GM04504 (cell line): ENCODE measurements at places on chromosomes 12 and 14.
A peak's percentile ranks its signal among the peaks of the same experiment; 100 is the strongest.

GRCh38 chr12:71472441-71472911 lies 32.9 kb downstream of the LGR5 start:
- DNase-seq = peak; percentile 3

DNA sequence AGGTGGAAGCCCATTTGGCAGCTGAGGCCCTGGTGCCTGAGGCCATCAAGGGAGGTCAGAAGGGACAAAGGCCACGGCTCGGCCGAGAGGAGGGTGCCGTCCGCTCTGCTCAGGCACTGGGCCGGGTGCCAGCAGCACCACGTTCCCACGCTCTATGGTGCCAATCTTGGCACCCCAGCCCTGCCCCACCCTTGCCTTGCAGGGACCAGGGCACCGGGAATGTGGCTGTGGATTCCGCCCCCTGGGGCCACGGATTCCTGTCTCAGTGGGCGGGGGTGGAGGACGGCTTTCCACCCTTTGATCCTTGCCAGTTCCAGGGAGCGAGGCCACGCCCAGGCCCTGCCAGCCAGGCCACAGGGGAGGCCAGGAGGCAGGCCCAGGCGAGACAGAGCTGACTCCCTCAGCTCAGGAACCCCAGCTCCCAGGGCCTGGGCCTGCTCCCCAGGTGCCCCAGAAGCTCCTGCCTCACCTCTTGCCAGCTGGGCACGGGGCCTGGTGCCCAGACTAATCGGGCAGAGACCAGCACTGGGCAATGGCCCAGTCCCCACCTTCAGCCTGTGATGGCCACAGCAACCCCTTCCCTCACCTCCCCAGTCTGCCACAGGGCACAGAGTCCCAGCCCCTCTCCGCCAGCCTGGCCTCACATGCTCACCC lies 26.4 kb upstream of the GPR132 start:
- DNase-seq = no peak

- no peak for DNase-seq
These were observed 69.7 kb upstream of the VRK1 start for GRCh38 chr14:96727491-96727890.

DNA sequence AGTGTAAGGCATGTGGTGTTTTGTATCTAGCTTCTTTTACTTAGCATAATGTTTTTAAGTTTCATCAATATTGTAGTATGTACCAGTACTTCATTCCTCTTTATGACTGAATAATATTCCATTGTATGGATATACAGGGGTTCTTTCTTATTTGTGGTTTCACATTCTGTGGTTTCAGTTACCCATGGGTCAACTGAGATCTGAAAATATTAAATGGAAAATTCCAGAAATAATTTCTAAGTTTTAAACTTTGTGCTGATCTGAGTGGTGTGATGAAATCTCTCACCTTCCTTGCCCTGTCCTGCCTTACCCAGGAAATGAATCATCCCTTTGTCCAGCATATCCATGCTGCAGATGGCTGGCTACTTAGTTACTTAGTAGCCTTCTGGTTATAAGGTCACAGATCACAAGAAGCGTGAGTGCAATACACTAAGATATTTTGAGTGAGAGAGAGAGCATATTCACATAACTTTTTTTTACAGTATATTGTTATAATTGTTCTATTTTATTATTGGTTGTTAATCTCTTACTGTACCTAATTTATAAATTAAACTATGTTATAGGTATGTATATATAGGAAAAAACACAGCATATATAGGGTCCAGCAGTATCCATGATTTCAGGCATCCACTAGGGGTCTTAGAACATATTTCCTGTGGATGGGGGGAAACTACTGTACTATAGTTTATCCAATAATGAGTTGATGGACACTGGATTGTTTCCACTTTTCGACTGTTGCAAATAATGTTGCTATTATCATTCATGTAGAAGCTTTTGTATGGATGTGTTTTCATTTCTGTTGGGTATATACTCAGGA lies 59.6 kb upstream of the LRTM2 start:
- DNase-seq = peak; percentile 28

- no peak for DNase-seq
These were observed 419.8 kb upstream of the SEL1L start for GRCh38 chr14:81953419-81953818.

- DNase-seq = no peak
These were observed 506.8 kb downstream of the LRFN5 start for GRCh38 chr14:42113358-42114069.

DNA sequence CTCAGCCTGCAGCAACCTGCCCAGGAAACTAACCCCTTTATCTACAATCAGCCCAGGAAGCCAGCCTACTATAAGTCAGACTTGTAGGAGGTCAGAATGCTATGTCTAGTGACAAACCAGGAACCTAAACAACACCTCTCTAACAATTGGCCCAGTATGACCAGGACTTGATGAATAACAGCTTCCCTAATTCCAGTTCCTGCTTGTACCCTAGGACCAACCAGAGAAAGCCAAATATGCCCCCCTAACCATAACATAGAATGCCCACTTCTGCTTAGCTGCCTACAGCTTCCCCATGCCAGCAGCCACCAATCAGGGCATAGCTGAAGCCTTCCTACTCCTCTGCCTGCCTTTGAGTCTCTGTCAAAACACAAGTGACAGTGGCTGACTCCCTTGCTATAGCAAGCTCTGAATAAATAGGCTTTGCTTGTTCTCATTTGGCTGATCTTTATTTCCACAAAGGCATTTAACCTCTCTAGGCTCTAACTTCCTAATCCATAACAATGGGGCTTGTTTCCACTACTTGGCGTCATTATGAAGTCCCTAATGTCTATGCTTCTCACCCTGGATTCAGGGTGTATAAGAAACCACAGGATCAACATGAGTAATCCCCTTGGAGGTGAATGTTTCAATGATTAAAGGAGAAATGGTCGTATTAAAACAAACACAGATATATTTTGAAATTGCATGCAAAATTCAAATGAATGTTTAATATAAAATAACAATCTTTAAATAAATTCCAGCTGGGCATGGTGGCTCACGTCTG lies 220.2 kb downstream of the ANO6 start:
- no peak for DNase-seq

DNA sequence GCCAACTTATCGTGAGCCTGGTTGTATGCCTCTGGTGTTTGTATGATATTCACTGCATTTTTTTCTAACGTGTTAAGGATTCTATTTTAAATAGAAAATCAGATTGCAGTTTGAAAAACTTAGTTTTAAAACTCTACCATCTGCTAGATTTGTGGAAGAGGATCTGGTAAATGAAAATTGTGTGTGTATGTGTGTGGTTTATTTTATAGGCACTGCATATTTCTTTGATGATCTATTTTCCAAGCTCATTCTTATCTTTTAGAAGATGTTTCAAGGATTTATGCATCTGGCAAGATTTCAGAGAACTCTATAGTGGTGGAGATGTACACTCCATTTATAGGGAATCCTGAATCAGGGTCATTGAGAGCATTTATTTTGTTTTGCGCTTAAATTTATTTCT lies 69.8 kb downstream of the HMGA2 start:
- no peak for DNase-seq

- no peak for DNase-seq
These were observed 133.9 kb downstream of the TBX5 start for GRCh38 chr12:114272071-114272470.

DNA sequence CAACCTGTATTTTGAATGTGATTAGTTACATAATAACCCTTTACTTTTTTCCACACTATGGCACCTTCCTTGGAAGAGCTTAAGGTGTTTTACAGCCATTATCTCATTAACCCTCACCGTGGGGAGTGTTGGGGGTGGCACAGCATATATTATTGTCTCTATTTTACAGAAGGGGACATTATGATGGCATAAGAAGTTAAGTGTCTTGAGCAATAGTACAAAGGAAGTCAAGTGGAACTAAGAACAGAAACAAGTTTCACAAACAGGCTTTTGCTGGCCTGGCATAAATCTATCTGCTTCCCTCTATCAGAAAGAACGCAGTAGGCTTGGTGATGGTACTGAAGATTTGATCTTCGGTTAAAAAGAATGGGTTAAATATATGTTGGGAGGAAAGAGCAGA lies 169.7 kb upstream of the OTX2 start:
- no peak for DNase-seq

- DNase-seq = no peak
These were observed 24.3 kb downstream of the UBR7 start for GRCh38 chr14:93231129-93231979.

- DNase-seq = no peak
These were observed 70.3 kb downstream of the COX16 start for GRCh38 chr14:70289138-70289537.

GRCh38 chr14:65846196-65846868 lies 433.8 kb downstream of the FUT8 start:
- no peak for DNase-seq

DNA sequence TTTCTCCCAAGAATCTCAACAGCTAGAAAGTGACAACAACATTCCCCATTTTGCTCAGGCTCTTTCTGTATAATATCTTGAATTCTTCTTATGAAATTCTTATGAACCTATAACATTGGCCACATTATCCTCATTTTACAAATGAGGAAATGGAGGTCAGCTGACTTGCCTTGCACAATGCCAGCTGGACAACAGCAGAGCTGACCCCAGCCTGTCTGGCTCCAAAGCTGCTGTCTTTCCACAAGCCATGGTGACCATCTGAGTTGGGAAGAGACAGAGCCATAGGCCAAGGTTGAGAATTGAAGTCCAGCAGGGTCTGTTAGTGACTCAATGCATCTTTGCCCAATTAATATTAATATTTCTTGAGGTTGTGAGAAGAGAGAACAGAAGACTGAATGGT lies 87.3 kb downstream of the KSR2 start:
- DNase-seq = no peak

- no peak for DNase-seq
These were observed 19.7 kb downstream of the GALNT9 start for GRCh38 chr12:132309596-132310086.

GRCh38 chr12:111864913-111865312 lies 22.9 kb downstream of the MAPKAPK5 start:
- no peak for DNase-seq

GRCh38 chr14:90402016-90402415 lies 5.2 kb downstream of the CALM1 start:
- no peak for DNase-seq

GRCh38 chr14:101185073-101185835 lies 281.7 kb upstream of the RTL1 start:
- DNase-seq = no peak

- no peak for DNase-seq
These were observed 278.9 kb upstream of the CRY1 start for GRCh38 chr12:107372229-107372658.

GRCh38 chr12:94702696-94703095 lies 52.3 kb upstream of the TMCC3 start:
- DNase-seq = no peak

GRCh38 chr12:14157088-14157747 lies 175.8 kb upstream of the GRIN2B start:
- DNase-seq = no peak

- DNase-seq = no peak
These were observed at the start of gene TBC1D30 for GRCh38 chr12:64824500-64825142. TSS of gene TBC1D30 (plus strand) at chr12:64824647. CDS start at chr12:64824880, 233 bp downstream.

DNA sequence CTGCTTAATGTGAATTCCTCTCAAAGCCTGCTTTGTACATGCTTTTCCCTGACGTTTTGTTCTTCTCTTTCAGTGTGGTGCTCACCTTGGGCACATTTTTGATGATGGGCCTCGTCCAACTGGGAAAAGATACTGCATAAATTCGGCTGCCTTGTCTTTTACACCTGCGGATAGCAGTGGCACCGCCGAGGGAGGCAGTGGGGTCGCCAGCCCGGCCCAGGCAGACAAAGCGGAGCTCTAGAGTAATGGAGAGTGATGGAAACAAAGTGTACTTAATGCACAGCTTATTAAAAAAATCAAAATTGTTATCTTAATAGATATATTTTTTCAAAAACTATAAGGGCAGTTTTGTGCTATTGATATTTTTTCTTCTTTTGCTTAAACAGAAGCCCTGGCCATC lies 184.6 kb downstream of the MSRB3 start:
- no peak for DNase-seq

DNA sequence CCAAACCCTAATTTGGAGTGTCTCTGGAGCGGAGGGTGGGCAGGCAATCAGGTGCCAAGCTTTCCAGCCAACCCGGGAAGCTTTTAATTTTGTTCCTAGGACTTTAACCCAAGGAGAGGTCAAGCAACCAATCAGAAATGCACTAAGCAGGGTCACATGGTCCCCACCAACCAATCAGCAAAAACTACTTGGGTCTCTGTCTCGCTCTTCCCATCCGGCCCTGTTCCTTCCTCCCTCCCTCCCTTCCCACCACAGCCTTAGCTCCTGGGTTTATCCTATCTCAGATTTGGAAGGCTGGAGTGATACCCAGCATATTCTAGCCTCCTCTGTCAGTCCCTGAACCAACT lies 7.3 kb downstream of the HOXC5 start:
- no peak for DNase-seq

GRCh38 chr14:51852541-51852940 lies 7.9 kb upstream of the GNG2 start:
- DNase-seq = no peak
